NCI-H2081 treated with DMSO at 0.1 percent for 48 hours (cell line): ENCODE measurements at places on chromosomes 16 and 17.

- DNase-seq: no peak
Observed at GRCh38 chr17:69061721-69062556, 1.2 kb upstream of the ABCA9 start.

DNA sequence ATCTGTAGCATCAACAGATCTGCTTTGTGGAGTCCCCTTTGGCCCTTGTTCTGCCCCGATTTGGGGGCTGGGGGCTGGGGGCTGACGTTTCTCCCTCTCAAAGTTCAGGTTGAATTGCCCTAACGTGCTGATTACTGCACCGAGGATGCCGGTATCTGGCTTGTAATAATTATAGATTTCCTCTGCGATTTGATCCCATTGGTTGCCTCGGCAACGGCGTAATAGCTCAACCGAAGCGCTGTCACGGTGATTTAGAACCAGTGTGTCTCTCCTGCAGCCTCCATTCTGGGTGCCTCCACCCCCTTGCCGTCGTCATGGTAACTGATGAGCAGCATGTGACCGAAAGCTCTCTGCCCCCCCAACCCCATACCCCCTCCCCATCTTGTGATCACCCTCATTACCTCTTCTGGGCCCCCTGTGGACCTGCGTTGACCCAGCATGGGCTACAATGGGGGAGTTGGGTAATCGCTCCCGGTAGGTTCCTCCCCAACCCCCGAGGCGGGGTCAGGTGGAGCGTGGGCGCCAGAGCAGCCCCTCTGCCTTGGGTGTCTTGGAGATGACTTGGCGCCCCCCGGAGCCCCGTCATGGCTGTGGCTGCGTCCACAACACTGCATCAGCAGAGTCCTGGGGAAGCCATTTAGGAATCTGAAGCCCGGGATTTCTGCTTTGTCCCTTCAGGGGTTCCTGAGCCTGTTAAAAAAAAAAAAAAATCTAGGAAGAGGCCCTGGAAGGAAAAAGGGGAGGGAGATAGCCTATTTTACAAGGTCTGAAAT lies 38.4 kb downstream of the ABAT start:
- DNase-seq: no peak

GRCh38 chr16:19410435-19411171 lies 7.1 kb upstream of the TMC5 start:
- DNase-seq: no peak

GRCh38 chr17:58193641-58194255 lies 1.2 kb downstream of the EPX start:
- DNase-seq: no peak

DNA sequence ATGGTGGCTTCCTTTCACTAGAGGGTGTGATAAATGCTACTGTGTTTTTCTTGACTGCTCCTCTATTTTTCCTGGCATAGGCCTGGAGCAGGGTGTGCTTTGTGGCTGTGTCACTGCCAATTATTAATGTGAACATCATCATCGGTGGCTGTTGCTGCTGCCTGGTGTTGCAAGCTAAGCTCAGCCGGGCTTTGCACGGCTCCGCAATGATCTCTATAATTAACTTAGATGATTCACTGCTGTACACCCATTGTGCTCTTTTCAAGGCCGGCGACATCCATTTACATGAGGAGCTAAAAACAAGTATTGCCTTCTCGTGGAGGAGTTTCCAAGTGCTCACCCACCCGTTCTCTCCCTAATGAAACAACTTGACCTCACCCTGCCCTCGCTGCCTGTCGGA lies 160.1 kb upstream of the IRX3 start:
- DNase-seq: no peak

DNA sequence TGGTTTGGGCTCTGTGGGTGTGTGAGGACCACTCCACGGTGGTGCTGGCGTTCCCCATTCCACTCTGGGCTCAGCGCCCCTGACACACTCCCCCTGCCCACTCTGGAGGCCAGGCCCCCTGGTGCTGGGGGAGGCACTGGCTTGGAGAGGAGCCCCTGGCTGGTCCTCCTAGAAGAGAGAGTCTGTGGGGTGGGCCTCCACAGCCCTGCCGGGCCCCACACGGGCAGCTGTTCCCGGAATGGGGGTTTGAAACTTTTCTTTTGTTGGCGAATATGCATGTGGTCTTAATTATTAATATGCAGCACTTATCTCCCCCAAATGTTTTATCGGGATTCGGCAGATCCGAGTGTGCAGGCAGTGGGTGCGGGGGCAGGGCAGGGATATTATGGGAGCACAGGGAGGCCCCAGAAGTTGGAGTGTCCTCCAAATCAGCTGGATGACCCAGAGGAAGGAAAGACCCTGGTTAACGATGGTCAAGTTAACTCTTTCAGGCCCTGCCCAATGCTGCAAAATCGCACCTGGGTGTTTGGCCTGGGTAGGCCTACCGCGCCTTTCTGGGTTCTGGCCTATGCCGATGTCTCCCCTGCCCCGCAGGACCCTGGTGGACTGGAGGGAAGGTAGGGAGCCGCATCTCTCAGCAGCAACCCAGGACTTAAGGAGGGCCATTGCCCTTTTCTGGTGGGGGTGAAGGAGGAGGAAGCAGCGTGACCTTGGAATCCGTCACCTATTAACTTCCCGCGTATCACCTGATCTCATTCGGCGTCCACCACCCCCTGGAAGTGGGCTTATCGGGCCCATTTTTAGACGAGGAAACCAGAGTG lies 36.0 kb downstream of the TMEM235 start:
- no peak for DNase-seq

DNA sequence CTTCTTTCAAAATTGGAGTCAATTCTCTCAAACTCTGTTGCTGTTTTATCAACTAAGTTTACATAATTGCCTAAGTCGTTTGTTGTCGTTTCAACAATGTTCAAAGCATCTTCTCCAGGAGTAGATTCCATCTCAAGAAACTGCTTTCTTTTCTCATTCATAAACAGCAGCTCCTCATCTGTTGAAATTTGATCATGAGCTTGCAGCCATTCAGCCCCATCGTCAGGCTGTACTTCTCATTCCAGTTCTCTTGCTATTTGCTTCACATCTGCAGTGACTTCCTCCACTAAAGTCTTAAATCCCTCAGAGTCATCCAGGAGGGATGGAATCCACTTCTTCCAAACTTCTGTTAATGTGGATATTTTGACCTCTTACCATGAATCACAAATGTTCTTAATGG lies 230.6 kb downstream of the IRF8 start:
- no peak for DNase-seq

- no peak for DNase-seq
Observed at GRCh38 chr16:28011971-28012445, 51.5 kb downstream of the GSG1L start.

- no peak for DNase-seq
Observed at GRCh38 chr17:82807101-82807500, 32.7 kb downstream of the ZNF750 start.

DNA sequence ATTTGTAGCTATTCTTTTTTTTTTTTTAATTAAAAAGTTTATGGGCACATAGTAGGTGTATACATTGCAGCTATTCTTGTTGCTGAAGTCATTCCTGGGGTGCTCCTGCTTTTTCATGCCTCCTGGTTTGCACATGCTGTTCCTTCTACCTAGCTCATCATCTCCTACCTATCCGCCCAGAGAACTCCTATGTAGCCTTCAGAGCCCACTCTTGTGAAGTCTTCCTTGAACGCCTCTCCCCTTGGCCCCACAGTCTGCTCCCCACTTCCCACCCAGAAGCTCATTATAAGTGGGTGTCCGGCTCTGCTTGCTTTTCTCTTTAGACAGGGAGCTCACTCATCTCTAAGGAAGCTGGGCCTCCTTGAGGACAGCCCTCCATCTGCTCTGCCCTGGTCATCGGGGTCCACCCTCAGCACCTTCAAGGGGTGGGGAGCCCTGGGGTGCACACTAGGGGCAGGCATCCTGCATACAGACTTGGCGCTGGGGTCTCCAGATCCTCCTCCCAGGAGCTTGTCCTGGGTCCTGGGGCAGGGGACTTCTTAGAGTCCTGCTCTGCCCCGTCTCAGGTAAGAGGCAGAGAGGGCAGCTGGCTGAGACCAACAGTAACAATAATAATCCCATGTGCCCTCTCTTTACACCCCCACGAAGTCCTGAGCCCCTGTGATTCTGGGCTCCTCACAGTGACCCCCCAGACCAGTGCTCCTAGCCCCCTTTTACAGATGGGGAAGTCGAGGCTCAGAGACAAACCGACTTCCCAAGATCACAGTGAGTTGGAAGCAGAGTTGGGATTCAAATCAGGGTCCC lies 3.5 kb upstream of the B9D1 start:
- DNase-seq: no peak

- peak; percentile 40 for DNase-seq
Observed at GRCh38 chr17:43388359-43389045, 10.3 kb upstream of the ARL4D start.

DNA sequence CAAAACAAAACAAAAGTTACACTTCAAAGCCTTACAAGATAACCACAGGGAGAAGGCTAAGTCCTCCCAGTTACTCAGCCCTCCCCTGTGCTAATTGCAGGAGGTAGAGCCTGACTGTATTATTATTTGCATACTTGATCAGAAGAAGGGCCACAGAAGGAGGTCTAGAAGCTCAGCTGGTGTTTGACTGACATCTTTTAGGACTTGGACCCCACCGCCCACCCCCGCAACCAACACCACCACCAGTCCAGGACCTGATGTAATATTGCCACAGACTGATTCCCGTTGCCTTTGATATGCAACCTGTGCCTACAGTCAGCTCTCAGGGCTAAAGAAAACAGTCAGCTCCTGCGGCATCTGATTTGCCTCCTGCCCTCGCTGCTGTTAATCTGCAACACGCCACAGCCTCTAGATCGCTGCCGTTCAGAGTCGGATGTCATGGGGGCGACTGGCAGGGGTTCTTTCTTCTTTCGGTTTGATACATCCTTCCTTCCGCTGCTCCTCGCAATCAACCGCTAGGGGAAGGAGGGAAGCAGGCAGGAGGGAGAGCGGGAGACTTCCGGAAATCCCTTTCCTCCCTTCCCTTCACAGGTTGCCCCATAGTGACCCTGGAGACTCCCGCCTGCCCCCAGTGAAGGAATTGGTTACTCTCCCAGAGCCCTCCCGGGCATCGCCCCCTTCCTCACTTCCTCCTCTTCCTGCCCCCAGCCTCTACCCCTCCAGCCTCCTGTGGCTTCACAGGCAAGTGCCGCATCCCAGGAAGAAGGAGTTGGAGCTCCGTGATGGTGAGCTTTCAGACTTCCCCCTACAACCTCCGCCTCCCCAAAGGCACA lies 90.5 kb upstream of the SOX9 start:
- DNase-seq: no peak

DNA sequence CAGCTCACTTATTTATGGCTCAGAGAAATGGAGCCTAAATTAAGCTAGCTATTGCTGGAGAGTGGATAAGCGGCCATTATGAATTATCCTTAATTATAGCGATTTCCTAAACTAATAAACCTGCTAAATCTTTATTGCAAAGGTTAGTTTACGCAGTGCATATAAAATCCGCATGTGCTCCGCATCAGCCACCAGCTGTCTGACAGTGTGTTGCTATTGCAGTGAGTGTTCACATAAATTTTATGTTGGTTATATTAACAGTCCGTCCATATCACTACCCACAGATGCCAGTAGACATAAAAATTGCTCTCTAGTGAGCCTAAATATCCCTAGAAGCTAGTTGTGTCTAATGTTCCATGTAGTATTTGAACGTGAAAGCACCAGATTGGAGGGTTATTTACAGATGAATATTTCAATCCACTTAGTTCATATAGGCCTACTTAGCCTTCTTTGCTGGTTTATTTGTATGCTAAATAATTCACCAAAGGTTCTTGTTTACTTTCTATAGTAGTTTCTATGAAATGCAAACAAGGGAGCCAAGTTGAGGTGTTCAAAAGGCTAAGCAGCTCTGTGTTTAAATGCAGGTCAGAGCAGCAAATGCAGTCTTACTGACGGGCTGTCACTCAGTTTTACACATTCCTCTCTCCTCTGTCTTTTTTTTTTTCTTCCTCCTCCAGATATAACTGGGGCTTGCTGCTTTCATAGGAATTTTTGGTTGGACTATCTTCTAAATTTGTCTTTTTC lies 219.1 kb downstream of the IRX3 start:
- DNase-seq: no peak

DNA sequence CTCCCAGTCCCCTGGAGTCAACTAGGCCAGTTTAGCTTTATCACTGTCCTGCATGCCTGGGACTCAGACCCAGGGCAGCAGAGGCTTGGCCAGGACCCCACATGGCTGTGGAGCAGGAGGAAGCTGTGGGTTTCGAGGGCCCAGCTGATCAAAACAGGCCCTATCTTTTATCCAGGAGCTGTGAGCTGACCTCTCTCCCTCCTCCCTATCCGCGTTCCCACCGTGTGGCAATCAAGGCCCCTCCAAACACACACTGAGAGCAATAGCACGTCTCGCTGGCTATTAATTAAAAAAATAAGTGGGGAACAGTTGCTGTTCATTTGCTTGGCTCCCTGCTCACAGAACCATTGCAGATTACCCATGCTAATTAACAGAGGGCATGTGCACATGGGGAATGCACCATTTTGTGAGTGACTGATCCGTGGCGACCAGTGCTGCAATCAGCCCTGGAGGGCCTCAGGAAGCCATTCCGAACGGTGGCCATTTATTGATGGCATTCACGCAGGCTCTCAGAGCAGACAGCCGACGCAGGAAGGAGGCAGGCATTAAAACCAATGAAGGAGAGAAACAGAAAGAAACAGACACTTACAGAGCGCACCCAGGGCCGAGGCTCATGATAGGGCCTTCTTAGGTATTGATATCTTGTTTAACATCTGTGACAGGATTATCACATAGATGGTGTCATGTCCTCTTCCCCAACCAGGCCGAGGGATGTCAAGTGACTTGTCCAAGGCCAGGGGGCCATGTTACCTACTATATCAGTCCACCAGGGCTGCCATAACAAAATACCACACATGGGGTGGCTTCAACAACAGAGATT lies 157.1 kb downstream of the KATNIP start:
- no peak for DNase-seq

DNA sequence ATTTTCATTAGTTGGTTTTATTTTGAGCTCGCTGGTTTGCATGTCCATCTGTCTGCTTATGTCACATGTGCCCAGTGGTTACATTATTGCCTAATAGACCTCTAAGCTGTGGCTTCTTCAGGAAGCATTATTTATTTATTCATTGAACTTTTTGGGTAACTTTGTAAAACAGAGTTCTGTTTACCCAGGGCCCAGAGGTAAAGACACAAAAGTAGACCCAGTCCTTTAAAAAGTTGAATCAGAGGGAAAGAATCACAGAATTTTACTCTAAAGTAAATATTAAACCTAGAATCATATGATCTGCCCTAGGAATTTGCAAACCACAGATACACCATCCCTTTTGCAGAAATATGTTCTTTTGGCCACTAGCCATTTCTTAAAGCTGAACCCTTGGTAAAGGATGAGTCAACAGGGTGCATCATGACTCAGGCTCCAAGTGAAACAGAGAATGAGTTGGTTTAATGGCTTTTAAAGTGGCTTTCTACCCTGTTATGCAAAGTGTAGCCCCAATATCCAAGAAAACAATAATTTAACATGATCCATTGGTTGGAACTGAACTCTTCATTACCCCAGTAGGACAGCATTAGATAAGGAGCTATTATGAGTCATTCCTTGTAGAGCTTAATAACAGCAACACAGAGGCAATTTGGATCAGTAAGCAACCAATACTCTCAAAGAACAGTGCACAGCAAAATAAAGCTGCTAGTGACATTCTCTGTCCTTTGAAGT lies 236.3 kb downstream of the KCNJ2 start:
- no peak for DNase-seq
